ENCODE measurements at places on chromosomes 3 and 15. TPM values are rescaled to one million over a fixed set of nuclear protein-coding genes. Genes with fewer than 3 reads are reported as not detected.
A peak's percentile ranks its signal among the peaks of the same experiment; 100 is the strongest.

DNA sequence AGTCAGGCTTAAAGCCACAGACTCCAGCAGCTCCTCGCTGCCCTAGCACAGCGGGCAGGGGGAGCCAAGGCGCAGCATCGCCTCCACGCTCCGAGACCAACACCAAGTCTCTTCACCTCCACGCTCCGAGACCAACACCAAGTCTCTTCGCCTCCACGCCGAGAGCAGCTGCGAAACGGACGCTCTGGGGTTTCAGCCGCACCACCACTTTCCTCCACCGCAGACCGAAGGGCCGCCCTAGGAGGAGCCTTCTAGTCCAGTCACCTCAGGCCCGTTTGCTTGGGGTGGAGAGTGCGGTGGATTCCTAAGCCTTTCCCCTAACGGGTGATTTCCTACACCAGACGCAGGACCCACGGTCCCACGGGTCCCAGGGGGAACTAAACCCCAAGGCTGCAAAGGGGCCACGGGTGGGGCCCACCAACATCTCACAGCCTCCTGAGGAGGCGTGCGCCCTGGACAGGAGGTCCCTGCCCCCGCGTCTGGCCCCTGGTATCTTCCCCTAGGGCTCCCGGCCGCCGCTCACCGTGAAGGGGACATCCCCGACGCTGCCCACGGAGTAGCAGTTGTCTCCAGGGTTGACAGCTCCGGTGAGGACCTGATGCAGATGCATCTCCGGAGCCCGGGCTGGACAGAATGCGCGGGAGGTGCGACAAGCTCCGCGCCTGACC is 501 bp downstream of the DMXL2 start:
- peak overlapping the region; percentile 96 for H3K4me3 ChIP-seq
- peaks cover 30% of the 10 kb centered on the region for H3K4me1 ChIP-seq
- no peaks in the 10 kb centered on the region for H3K27me3 ChIP-seq
- peak overlapping the region; percentile 68 for H3K27ac ChIP-seq
- H3K36me3 ChIP-seq: no peaks in the 10 kb centered on the region

GRCh38 chr3:49025005-49025792 is 3.3 kb downstream of the NDUFAF3 start:
- no peak overlapping the region for H3K27ac ChIP-seq
- no peaks in the 10 kb centered on the region for H3K27me3 ChIP-seq
- no peak overlapping the region for H3K4me3 ChIP-seq
- peaks cover 34% of the 10 kb centered on the region for H3K36me3 ChIP-seq
- H3K4me1 ChIP-seq: peaks cover 55% of the 10 kb centered on the region
- no peak for DNase-seq

GRCh38 chr3:43537225-43537624 is 84.6 kb downstream of the ANO10 start:
- DNase-seq: no peak
- H3K4me3 ChIP-seq: no peak overlapping the region

GRCh38 chr15:64337761-64338160 is 18.2 kb downstream of the CSNK1G1 start:
- no peaks in the 10 kb centered on the region for H3K27me3 ChIP-seq
- H3K4me3 ChIP-seq: no peak overlapping the region
- no peaks in the 10 kb centered on the region for H3K4me1 ChIP-seq
- no peak overlapping the region for H3K27ac ChIP-seq

DNA sequence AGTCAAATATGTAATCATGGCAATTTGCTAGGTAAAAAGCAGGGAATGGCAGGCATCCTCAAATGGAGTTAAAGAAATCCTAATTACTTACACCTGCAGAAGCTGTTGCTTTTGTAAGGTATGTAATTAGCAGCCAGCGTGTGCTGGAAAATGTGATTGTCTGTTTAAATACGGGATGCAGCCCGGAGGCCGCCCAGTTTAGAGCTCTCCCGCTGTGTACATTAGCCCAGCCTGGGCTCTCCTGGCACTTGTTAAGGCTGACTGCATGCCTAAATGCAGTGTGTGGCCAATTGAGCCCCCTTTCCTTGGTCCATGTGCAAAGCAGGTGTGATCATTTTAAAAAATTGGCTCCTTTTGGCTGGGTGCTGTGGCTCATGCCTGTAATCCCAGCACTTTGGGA is 9.0 kb downstream of the DPH3 start:
- H3K4me1 ChIP-seq: peaks cover 37% of the 10 kb centered on the region
- no peak for DNase-seq
- H3K36me3 ChIP-seq: peaks cover 11% of the 10 kb centered on the region
- H3K4me3 ChIP-seq: no peak overlapping the region
- H3K27ac ChIP-seq: no peak overlapping the region

DNA sequence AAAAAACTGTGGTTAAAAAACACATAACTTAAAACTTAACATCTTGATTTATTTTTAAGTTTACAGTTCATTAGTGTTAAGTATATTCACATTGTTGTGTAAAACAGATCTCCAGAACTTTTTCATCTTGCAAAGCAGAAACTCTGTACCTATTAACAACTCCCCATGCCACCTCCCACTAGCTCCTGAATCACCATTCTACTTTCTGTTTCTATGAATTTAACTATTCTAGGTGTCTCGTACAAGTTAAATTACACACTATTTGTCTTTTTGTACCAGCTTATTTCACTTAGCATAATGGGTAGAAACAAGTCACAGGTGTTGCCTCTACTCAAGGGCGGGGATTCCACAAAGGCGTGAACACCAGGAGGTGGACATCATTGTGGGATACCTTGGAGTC is 43.2 kb downstream of the CRTC3 start:
- no peak for DNase-seq
- H3K27me3 ChIP-seq: no peaks in the 10 kb centered on the region
- no peak overlapping the region for H3K27ac ChIP-seq
- no peak overlapping the region for H3K4me3 ChIP-seq

- peaks cover 8% of the 10 kb centered on the region for H3K4me1 ChIP-seq
- no peaks in the 10 kb centered on the region for H3K36me3 ChIP-seq
- DNase-seq: no peak
- H3K27me3 ChIP-seq: no peaks in the 10 kb centered on the region
- no peak overlapping the region for H3K4me3 ChIP-seq
These were observed 19.0 kb upstream of the ARHGEF26 start for GRCh38 chr3:154102225-154102624.

GRCh38 chr15:75653347-75653913 is 5.7 kb downstream of the SNX33 start:
- H3K4me1 ChIP-seq: peaks cover 75% of the 10 kb centered on the region
- DNase-seq: no peak
- no peaks in the 10 kb centered on the region for H3K27me3 ChIP-seq
- H3K27ac ChIP-seq: no peak overlapping the region

DNA sequence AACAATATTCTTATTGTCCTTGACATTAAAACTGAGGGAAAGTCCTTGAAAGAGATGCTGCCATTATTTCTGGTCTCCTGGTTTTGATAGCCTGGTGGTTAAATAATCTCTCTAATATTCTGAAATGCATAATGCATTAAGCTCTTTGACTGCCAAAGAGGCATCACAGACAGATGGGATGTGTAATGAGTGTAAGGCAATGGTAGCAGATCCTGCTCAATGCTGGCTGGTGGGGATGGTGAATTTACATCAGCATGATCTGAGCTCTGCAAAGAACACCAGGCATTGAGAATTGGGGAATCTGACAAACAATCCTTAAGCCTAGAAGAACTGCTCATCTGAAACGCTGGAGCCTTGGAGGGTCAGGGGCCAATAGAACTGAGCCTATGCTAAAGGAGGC is 528.6 kb upstream of the LMCD1 start:
- no peak for DNase-seq
- no peaks in the 10 kb centered on the region for H3K4me1 ChIP-seq
- H3K27ac ChIP-seq: no peak overlapping the region
- no peak overlapping the region for H3K4me3 ChIP-seq
- no peaks in the 10 kb centered on the region for H3K36me3 ChIP-seq
- H3K27me3 ChIP-seq: no peaks in the 10 kb centered on the region

Gene ROPN1B
- not detected for total RNA-seq

Gene SNX22
- total RNA-seq: 5.5 TPM
